ENCODE measurements at places on chromosomes 6 and 20. TPM values are rescaled to one million over a fixed set of nuclear protein-coding genes. Genes with fewer than 3 reads are reported as not detected.

ADAM33 gene
- not detected for total RNA-seq

PKHD1 gene
- not detected for total RNA-seq

CYP21A2 gene
- total RNA-seq: 0.48 TPM

PSMB9 gene
- total RNA-seq: 120 TPM

PRKN gene
- not detected for total RNA-seq

GRCh38 chr20:9163995-9164394 is 95.1 kb downstream of the PLCB4 start:
- no peak for DNase-seq
